Mammary epithelial cell (primary cell): ENCODE measurements at places on chromosomes 16 and 17.

GRCh38 chr17:56735842-56736241 is 97.9 kb downstream of the C17orf67 start:
- no peak for DNase-seq

DNA sequence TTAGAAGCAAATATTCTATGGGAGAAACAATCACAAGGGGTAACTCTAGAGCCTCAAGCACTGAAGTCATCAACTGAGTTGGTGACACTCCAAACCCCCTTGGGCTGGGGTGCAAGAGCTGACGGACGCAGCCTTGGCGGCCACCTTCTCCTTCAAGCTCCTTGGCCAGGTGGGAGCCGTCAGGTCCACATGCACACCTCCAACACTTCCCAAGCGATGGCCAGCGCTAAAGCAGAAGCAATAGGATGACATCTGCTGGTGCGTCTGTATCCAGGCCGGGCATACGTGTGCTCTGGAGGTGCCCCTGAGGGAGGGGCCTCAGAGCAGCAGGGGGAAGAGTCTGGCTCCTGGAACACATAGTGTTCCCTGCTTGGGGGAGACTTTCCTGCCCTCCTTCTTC is 12.2 kb upstream of the FOXJ1 start:
- DNase-seq = no peak

DNA sequence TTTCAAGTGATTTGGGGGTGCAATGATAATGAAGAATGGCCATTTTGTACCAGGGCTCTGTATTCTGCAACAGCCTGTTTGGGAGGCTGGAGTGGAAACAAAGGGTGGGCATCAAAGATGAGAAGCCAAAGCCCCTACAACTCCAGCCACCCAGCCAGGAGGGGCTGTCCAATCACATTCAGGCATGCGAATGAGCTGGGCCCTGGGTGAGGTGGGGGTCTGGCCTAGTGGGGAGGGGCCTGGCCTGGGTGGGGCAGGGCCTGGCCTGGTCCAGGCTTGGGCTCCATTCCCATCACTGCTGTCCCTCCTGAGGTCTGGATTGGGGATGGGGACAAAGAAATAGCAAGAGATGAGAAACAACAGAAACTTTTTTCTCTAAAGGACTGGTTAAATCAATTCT is 6.4 kb downstream of the AOC3 start:
- no peak for DNase-seq

DNA sequence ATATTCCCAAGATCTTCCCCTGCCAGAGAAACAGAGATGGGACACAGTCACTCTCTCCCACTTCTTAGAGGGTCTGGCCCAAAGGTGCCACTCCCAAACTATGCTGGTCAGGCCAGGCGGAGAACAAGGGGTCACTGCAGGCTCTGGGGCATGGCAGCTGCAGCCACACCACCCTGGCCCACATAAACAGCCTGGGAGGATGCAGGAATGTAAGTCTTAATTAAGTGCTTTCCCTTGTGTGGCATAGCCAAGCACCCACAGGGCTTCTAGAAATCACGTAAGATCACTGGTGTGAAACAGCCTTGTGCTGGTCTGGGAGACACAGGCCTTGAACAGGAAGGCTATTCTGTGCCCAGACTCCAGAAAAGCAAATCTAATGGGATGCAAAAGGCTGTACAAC is 31.5 kb downstream of the ABCC12 start:
- DNase-seq = no peak

GRCh38 chr17:41653892-41654677 is 29.7 kb upstream of the KRT17 start:
- DNase-seq = peak; percentile 100

DNA sequence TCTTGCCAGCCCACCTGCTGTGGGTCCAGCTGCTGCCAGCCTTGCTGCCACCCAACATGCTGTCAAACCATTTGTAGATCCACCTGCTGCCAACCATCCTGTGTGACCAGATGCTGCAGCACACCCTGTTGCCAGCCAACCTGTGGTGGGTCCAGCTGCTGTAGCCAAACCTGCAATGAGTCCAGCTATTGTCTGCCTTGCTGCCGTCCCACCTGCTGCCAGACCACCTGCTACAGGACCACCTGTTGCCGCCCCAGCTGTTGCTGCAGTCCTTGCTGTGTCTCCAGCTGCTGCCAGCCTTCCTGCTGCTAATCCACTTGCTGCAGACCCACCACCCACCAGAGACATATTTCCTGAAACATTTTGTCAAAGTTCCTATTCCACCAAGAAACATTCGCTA is 641 bp downstream of the KRTAP9-1 start:
- DNase-seq = no peak

DNA sequence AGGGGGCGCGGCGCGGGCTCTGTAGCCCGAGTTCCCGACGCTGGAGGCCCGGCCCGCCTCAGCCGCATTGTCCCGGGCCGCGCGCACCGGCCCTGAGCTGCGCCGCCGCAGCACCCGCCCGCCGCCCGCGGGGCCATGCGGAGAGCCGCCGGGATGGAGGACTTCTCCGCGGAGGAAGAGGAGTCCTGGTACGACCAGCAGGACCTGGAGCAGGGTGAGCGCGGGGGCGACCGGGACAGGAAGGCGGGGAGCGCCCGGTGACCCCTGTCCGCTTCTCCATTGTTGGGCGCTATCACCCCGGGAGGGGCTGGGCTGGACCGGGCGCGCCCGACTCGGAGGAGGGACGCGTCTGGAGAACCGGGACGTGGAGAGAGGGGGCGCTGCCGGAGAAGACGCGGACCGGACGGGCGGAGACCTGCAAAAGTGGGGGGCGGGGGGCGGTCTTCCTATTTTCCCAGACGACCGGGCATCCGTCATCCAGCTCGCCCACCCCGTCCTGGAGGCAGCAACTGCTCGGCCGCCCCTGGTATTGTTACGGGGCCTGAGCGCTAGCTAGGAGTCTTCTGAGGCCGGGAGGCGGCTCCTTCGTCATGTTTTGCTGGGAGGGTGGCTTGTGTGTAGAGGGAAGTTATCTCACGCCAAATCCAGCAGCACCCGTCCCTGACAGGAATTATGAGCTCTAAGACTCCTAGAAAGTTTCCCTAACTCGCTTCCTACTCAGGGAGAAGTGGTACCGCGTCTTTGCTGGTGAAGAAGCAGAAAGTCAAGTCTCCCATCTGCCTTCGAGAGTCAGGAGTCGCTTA is 678 bp downstream of the CDR2L start:
- peak; percentile 73 for DNase-seq

DNA sequence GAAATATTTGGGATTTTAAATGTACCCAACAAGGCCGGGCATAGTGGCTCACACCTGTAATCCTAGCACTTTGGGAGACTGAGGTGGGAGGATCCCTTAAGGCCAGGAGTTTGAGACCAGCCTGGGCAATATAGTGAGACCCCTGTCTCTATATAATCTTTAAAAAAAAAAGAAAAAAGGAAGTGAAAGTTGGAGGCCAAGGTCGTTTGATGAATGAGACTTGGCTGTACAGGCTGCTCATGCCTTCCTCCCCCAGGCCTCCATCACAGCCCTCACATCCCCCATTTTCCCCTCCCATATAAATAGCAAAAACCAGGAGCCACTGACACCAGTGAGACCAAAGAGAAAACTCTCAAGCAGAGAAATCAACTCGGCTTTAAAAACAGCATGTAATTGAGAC is 3.3 kb upstream of the CA7 start:
- DNase-seq = no peak

DNA sequence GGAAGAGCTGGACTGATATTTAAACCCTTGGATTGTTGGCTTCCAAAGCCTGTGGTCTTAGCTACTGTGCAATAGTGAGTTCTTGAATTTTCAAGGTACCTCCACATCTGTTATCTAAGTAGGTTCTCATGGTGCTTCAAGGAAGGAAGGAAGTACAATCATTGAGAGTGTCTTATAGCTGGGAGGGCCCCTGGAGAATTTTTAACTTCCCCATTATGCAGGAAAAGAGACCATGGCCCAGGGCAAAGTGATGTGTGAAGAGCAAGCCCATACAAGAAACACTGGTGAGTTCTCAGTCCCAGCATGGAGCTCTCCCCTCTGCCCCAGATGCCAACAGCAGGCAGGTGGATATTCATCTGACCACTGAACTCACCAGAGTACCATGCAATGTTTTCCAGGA is 169.0 kb upstream of the IRX6 start:
- no peak for DNase-seq

DNA sequence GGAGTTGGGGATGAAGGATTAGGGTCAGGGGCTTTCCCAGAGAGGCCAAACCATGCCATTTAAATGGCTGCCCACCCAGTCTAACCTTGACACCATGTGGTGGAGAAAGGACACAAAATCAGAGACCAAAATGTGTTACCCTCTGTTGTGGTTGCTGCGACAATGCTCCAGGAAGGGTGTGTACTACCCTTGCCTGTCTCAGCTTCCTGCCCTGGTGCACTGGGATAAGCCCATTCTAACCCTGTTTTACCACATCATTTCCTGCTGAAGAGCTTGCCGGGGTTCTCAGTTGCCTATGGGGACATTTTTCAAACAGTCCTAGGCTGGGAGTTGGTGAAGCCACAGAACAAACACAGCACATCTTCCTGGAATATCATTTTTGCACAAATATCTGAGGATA is 4.9 kb downstream of the OR4D1 start:
- DNase-seq = no peak

- peak; percentile 74 for DNase-seq
These were observed at the start of gene PLCG2 for GRCh38 chr16:81778861-81779535. Gene PLCG2, plus strand, starts transcription at chr16:81779291. Its CDS starts 6,699 bp downstream, at chr16:81785990.

- DNase-seq = no peak
These were observed 24.0 kb upstream of the CIBAR2 start for GRCh38 chr16:85136213-85136701.

GRCh38 chr17:607361-608147 is 107.1 kb downstream of the VPS53 start:
- no peak for DNase-seq

GRCh38 chr17:4733073-4733531 is 1.9 kb downstream of the MED11 start:
- DNase-seq = no peak

DNA sequence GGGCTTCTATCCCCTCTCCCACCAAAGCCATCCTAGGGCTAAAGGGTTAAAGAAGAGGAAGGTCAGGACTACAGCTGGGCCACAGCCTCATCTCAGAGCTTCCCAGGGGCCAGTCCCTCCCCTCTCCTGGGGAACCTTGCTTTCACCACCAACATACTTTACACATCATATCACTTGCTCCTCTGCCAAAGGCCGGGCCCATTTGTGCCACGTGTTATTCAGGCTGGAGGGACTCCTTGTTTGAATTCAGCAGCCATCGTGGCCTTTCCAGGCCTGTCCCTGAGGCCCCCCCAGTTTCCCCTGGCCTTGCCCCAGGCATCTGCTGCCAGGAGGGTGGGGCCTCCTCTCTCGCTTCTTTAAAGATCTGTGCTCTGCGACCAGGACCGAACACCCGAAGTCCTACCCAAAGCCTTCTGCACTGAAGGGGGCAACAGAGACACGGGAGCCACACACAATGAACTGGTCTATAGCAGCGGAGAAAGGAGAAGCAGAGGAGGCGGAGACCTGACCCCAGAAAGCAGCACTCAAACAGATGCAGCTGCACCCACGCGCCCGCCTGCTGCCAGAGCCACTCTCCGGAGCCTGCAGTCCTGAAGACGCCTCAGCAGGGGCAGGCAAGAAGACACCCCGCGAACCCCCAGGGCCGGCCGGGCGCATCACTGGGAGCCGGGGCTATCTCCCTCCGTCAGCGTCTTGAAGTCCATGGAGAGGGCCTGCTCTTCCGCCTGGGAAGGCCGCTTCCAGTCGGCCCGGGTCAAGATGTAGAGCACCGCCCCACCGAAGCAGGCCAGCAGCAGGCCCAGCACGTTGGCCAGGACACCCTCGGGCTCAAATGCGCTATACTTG is 12.1 kb downstream of the CYB561 start:
- peak; percentile 49 for DNase-seq

- DNase-seq = peak; percentile 70
These were observed 631 bp downstream of the KREMEN2 start for GRCh38 chr16:2964475-2965336.

DNA sequence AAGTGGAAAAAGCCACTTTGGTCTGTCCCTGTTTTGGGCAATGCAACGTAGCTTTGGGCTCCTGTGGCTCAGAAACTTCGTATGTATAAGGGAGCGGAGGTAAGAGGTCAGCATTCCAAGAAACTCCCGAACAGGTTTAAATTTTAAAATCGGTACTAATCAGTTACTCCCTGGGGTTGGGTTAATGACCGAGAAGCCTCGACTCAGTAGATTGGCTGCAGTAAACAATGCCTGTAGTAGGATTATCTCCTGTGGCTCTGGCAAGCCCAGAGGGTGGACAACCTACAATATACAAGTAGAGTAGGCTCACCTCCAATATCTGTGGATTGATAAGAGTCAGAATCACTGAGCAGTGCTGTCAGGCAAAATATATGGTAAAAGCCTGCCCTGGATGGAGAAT is 1.6 kb upstream of the GNA13 start:
- no peak for DNase-seq

GRCh38 chr17:81895400-81895799 is 3.9 kb downstream of the ANAPC11 start:
- no peak for DNase-seq

DNA sequence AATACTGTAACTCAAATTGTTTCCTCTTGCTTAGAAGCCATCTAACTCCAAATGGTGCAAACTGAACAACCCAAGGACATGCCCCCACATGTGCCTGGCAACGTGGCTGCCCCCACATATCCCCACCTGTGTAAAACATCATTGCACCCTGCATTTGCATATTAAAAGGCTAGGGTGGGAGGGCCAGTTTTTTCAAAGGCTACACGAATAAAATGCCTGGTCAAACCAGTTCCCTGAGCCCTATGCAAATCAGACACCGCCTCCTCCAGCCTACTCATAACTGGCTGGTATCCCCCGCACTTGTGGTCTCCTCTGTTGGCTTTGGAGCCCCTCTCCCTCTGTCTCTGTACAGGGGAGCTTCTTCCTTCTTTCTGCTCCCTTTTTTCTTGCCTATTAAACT is 26.7 kb downstream of the C16orf54 start:
- no peak for DNase-seq

DNA sequence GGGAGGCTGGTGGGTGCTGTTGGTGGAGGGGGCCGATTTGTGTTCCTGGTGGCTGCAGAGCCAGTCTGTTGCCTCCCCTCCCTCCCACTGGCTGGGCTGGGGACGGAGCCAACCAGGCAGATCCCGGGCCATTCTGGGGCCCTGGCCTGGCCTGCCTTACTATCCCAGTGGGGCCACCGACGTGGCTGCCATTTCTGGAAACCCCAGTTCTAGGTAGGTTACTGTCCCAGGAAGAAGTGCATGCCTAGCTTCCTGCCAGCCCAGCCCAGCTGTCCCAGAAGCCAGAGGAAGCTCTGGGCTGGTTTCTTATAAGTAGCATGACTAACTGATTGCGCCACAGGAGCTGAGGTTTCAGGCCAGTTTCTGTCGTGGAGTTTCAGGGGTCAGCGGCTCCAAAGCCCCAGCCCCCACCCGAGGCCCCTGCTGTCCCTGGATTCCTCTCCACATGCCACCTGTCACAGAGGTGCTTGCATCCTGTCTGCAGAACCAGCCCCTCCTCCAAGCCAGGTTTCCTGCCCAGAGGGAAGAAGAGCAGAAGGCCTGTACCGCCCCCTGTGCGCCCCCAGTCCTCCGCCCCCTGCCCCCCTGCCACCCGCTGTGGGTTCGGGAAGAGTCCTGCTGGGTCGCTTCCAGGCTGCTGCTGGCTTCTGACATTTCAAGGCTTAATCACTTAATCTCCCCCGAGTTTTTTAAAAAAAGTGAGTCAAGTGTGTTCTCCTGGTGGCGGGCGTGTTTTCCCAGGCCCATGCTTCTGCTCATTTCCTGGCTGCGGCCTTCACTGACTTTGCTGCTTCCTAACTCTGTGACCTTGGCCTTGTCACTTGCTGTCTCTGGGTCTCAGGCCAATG is 13.2 kb downstream of the IL4R start:
- peak; percentile 96 for DNase-seq

GRCh38 chr16:82911925-82912324 is 285.2 kb downstream of the CDH13 start:
- no peak for DNase-seq

- no peak for DNase-seq
These were observed 135.1 kb downstream of the MRM1 start for GRCh38 chr17:36736201-36737156.

GRCh38 chr16:28292731-28293600 is 641 bp downstream of the SBK1 start:
- no peak for DNase-seq
